ENCODE measurements at places on chromosomes 4 and X. TPM values are rescaled to one million over a fixed set of nuclear protein-coding genes. Genes with fewer than 3 reads are reported as not detected.

PTCHD1 gene
- not detected for total RNA-seq

AIMP1 gene
- total RNA-seq, result 57.5 TPM

HSD17B13 gene
- total RNA-seq, result 0.48 TPM

C4orf36 gene
- not detected for total RNA-seq

CSAG2 gene
- not detected for total RNA-seq

DIAPH2 gene
- total RNA-seq, result 13.7 TPM

ASB9 gene
- 0.83 TPM for total RNA-seq

HSD17B10 gene
- total RNA-seq, result 64.3 TPM
